ENCODE measurements at places on chromosomes 1 and 21.

DNA sequence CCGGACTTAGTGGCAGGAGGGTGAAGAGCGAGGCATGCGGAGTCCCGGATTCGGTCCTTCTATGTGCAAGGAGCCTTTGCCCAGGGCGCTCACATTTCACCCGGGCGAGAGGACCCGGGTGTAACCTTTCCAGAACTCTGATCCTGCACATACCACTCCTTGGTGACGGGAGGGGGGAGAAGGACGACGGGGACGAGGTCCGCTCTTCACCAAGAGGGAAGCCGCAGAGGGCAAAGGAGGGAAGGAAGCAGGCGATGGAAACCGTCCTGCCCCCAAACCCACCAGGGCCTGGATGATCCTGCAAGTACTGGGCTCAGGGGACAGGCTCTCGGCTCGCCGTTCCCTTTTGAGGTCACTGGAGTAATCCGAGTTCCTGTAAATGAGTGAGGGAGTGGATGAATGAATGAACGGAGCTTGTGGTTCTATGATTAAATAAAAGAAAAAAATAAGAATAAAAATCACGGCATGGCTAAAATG, 993 bp downstream of the SYPL2 start:
- DNase-seq: no peak

DNA sequence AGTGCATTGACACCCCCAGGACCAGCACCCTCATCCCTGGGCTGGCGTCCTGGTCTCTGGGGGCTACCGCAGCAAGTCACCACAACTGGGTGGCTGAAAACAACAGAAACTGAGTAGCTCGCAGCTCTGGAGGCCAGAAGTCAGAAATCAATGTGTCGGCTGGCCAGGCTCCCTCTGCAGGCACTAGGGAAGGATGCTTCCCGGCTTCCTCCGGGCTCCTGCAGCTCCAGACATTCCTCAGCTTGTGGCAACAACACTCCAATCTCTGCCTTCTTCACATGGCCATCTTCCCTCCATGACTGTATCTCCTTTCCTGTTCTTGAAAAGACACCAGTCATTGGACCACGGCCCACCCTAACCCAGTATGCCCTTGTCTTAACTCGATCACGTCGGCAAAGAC, 224.2 kb downstream of the NPHP4 start:
- no peak for DNase-seq

DNA sequence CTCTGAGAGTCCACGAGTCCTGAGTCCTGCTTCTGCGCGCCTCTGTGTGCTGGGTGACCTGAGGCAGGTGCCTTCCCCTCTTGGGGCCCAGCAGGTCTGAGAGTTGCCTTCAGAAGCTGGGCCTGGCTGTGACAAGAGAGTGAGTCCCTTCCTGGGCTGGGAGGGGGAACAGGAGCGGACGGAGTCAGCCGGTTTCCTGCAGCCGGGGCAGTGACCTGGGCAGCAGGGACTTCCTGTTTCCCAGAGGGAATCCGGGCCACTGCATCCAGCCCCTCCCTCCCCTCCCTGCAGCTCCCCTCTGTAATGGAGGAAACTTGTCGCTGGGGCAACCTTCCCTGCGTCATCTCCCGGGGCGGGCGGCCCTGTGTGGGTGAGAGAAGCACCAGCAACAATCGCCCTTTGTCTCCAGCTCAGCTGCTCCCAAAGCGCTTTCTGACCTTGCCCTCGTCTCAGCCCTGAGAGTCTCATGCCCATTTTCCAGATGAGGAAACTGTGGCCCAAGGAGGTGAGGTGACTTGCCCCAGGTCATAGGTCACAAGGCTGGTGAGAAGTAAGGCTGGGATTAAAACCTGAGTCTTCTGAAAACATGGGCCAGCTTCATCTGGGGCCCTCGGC, 61.1 kb downstream of the SDC3 start:
- DNase-seq: no peak

- DNase-seq: no peak
Observed at GRCh38 chr1:55904541-55904940, 674.8 kb downstream of the PLPP3 start.

- DNase-seq: no peak
Observed at GRCh38 chr1:96995351-96995750, 273.8 kb downstream of the PTBP2 start.

GRCh38 chr1:185249563-185249962, 67.5 kb downstream of the IVNS1ABP start:
- no peak for DNase-seq

All from activated CD4-positive, alpha-beta memory T cell treated with anti-CD3 and anti-CD28 coated beads for 36 hours (primary cell).